Activated T-cell treated with anti-CD3 and anti-CD28 coated beads, Interleukin-2, amount 50 U/mL, for 72 hours (primary cell): ENCODE measurements at places on chromosomes 7 and 10. TPM values are rescaled to one million over a fixed set of nuclear protein-coding genes. Genes with fewer than 3 reads are reported as not detected.

DNA sequence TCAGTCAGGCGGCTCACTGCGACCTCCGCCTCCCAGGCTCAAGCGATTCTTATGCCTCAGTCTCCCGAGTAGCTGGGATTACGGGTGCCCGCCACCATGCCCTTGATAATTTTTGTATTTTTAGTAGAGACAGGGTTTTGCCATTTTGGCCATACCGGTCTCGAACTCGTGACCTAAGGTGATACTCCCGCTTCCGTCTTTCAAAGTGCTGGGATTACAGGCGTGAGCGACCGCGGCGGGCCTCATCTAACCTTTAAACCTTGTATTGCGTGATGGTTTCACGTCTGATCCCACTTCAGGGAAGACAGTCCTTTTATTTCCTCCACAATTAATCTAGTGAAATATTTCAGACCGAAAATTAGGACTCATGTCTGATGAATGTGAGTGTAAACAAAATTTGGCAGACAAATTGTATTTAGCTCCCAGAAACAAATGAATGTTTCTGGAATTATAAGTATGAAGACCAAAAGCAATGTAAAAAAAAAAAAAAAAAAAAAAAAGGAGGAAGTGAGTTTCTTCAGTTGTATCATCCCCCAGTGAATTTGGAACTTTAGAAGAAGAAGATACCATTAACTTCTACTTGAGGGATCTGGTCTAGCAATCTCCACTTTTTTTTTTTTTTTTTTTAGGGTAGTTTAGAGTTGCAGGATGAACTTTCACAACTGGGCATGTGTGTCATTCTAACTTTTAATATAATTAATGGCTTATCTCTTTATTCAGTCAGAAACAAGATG is 1.6 kb downstream of the NUP42 start:
- no peak for DNase-seq

- no peak for DNase-seq
Measured at GRCh38 chr10:68082872-68083271, 7.8 kb upstream of the HERC4 start.

DNA sequence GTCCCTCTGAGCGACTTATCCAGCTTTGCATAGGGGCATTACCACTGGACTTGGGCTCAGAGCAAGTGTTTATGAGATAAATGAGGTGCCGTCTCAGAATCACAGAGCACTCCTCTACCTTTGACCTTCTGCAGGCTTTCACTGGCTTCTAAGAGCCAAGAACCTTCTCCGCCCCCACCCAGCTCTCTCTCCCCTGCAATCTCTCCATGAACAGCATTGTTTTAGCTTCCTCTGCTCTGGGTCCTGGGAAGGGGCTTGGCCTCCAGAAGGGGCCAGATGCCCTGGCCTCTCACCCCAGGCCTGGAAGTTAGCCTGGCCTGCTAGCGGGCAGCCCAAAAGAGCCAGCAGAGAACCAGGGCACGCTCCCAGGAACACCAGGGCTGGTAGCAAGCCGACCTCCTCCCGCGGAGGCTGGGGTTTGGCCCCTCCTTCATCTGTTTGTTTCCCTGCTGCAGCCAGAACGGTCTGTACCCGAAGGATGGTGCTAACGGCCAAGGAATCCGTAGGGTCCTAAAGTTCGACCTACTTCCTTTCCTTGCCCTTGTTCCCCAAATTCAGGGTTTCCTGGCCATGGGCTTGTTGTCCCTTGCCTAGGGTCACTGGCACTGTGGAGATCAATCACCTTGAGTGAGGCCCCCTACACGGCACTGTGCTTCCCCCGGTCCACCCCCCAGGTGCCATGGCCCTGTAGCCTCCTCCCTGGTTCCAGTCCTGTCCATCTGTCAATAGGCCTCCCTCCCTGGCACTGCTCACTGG is 18.7 kb upstream of the DDIT4 start:
- peak; percentile 44 for DNase-seq

DNA sequence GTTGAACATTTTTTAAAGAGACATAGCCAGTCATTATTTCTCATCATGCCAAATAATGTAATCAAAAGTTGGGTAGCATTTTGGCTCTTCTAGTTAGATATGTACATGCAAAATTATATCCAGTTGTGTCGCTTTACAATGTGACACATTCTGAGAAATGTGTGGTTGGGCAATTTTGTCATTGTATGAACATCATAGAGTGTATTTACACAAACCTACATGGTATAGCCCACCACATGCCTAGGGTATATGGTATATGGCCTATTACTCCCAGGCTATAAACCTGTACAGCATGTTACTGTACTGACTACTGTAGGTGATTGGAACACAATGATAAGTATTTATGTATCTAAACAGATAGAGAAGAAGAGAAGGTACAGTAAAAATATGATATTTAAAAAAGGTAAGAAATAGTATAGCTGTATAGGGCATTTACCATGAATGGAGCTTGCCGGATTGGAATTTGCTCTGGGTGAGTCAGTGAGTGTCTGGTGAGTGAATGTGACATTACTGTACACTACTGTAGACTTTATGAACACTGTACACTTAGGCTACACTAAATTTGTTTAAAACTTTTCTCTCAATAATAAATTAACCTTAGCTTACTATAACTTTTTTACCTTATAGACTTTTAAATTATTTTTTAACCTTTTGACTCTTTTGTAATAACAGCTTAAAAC is 16.5 kb downstream of the ZNF365 start:
- no peak for DNase-seq

GRCh38 chr7:157396316-157397035 is 59.7 kb downstream of the DNAJB6 start:
- DNase-seq, result no peak

DNA sequence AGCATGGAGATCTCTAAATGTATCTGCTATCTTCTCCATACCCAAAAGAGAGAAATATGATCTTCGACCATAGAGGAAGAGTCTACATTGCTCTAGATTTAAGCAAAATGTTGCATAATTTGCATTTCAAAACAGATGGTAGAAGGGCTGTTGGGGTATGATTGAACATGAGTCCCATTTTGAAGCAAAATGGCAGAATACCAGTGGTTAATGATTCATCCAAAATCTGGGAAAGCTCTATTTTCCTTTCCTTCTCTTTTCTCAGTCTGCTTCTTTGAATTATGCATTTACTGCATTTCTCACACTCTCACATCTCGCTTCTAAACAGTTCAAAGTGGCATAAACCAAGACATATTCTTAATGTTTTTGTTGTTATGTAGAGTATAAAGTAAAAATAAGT is 178.5 kb downstream of the MACC1 start:
- DNase-seq, result no peak

DNA sequence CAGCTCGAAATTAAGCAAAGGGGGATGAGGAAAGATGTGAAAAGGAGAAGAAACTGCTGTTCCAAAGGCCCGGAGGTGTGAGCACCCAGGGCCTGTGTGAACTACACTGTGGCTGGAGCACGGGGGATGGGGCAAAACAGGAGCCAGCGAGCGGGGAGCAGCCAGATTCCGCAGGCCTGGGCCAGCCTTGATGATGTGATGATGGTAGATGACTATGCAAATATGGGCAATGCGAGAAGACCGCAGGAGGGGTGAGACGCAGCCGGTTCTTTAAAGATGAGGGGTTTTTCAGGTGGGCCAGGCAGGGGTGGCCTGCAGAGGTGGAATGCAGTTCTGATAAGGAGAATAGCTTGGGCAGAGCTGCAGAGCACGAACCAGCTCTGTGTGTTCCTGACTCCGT is 61.5 kb downstream of the LANCL2 start:
- no peak for DNase-seq

LLCFC1 gene
- total RNA-seq, result not detected
